NCI-H774 (cell line): ENCODE measurements at places on chromosomes 1 and 21.

GRCh38 chr21:29481641-29482040 lies 182.9 kb downstream of the BACH1 start:
- DNase-seq: no peak

DNA sequence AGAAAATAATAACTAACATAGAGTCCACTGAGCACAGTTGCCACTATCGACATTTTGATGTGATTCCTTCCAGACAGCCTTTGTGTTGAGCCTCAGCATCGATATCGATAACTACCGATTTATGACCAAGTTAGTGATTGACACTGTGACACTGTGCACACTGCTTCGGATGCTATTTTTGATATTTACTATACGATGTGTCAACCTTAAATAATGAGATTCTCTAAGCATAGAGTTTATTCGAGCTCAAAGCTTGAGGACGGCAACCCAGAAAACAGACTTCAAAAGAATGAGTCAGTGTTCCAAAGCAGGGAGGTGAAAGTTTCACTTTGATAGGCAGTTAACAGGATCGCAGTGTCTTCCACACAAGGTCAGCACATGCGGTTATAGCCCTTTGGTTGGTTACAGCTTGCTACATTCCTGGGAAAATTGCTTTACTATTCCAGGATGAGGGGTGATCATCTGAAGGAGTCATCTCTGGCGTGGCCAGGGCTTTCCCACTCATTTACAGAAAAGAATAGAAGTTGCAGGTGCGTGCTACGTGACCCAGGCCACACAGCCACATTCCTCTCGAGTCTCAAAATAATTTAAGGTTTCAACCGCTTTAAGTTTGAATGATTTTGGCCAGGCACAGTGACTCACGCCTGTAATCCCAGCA lies 53.6 kb upstream of the EFHD2 start:
- no peak for DNase-seq

GRCh38 chr1:203153989-203154821 lies 21.4 kb downstream of the MYBPH start:
- no peak for DNase-seq

- no peak for DNase-seq
Measured at GRCh38 chr1:55326496-55327243, 111.5 kb upstream of the USP24 start.

- DNase-seq: no peak
Measured at GRCh38 chr1:11514366-11514765, 35.4 kb downstream of the DISP3 start.
